ENCODE measurements at places on chromosomes 1 and 21. TPM values are rescaled to one million over a fixed set of nuclear protein-coding genes. Genes with fewer than 3 reads are reported as not detected.

GRCh38 chr1:7650801-7651200 is 120.3 kb upstream of the VAMP3 start:
- DNase-seq = peak; percentile 59

- DNase-seq = no peak
Measured at GRCh38 chr1:37258068-37258467, 216.3 kb upstream of the ZC3H12A start.

- no peak for DNase-seq
Measured at GRCh38 chr21:32182449-32182848, 96.4 kb downstream of the MIS18A start.

GRCh38 chr1:53163291-53163768 is 20.9 kb upstream of the SLC1A7 start:
- DNase-seq = no peak

DNA sequence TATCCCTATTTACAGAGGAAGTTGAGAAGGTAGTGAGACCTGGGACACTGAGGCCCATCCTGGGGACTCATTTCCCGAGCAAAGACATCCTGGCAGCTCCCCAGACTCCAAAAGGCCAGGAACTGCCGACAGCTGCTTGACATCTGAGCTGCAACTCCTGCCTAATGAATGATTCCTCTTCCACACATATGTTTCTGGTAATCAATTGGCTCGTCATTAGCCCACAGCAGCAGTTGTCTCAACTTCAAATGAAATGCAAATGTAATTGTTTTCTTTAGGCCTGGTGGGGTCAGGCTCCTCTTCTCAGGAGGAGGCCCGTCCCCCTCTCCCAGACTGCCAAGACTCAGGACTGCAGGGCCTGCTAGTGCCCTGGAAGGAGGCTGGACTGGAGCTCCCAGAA is 61.8 kb upstream of the DISP3 start:
- no peak for DNase-seq

DNA sequence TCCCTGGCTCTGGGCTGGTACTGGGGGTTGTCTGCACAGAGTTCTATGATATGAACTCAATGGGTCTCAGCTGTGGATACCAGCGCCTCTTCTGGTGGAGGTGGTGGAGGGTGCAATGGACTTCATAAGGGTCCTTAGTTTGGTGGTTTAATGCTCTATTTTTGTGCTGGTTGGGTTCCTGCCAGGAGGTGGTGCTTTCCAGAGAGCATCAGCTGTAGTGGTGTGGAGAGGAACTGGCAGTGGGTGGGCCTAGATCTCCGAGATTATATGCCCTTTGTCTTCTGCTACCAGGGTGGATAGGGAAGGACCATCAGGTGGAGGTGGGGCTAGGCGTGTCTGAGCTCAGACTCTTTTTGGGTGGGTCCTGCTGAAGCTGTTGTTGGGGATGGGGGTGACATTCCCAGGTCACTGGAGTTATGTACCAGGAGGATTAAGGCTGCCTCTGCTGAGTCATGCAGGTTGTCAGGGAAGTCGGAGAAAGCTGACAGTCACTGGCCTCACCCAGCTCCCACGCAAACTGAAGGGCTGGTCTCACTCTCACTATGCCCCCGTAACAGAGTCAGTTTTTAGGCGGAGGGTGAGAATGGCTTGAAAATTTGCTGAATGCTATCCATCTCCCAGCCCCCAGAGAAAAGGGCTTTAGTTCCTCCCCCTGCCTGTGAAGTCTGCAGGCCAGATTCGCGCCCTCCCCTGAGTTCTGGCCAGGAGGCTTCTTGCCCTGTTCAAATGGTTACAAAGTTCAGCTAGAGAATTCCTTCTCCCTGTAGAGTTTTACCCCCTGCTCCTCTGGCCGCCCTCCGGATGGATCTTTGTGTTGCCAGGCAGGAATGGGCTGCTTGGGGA is 902.9 kb downstream of the LTN1 start:
- peak; percentile 43 for DNase-seq

DNA sequence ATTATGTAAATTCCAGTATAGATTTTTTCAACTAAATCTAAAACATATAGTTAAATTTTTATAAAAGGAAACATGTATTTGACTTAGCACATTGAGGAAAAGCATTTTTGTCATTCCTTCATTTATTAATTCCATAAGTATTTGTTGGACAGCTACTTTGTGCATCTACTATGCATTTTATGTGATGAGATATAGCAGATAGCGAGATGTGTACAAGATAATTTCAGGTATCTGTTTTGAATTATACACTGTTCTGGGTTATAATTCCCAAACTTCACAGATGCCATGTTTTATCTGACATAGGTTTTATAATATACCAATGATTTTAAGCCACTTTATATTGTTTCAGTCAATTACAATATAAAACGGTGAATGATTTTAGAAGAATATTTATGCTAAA is 398.7 kb downstream of the USH2A start:
- no peak for DNase-seq

- no peak for DNase-seq
Measured at GRCh38 chr1:57235730-57236510, 187.9 kb downstream of the DAB1 start.

DNA sequence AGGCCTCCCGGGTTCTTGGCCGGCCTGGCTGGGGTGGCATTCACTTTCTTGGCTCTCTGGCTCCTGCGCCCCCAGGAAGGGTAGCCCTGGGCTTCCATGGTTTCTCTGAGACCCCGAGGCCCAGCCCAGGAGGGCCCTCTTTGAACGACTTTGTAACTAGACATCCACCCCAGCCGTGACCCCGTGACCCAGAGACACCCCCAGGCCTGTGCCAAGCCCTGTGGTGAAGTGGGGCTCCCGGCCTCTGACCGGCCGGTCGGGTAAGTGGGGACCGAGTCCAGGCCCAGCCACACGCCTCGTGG is 64.0 kb downstream of the COL18A1 start:
- DNase-seq = peak; percentile 60

- DNase-seq = peak; percentile 10
Measured at GRCh38 chr1:70990469-70991253, 57.0 kb downstream of the PTGER3 start.

DNA sequence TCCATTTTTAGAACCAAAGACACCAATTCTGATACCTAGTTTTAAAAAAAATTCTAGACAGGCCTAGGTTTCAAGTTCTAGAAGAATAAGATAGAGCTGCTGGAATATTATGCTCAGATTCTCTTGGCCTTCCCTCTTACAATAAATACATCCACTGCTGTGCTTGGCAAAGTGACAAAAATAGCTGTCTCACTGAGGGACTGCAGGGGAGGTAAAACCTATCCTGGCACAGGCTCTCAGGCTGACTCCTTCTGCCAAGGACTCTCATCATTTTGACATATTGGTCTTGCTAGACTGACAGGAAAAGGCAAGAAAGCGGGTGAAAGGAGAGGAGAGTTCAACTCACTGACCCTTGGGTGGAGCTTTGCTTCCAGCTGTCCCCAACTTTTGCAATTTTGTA is 197.0 kb upstream of the LHX8 start:
- no peak for DNase-seq

DNA sequence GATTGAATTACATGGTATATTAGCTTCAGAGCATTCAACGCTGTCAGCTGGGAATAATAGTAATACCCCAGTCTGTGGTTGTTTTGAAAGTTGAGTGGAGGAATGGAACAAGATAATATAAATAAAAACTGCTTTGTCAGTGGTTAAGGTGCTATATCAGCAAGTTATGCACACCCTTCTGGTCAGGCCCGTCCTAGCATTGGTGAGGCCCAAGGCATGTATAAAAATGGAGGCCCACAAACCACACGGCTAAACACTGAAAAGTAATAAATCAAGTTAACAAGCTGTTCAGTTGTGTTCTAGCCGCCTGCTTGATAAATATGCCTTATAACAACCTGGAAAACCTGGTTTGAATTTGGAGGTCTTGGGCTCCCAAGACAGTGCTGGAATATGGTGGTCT is 77.4 kb downstream of the PSMG1 start:
- DNase-seq = no peak

GRCh38 chr1:59279645-59280044 is 17.2 kb upstream of the FGGY start:
- DNase-seq = no peak

GRCh38 chr1:36322786-36323635 is 434 bp downstream of the EVA1B start:
- peak; percentile 51 for DNase-seq

GRCh38 chr1:147762233-147763024 is 2.0 kb upstream of the GJA5 start:
- DNase-seq = no peak

- no peak for DNase-seq
Measured at GRCh38 chr1:242634732-242635131, 110.2 kb upstream of the PLD5 start.

DNA sequence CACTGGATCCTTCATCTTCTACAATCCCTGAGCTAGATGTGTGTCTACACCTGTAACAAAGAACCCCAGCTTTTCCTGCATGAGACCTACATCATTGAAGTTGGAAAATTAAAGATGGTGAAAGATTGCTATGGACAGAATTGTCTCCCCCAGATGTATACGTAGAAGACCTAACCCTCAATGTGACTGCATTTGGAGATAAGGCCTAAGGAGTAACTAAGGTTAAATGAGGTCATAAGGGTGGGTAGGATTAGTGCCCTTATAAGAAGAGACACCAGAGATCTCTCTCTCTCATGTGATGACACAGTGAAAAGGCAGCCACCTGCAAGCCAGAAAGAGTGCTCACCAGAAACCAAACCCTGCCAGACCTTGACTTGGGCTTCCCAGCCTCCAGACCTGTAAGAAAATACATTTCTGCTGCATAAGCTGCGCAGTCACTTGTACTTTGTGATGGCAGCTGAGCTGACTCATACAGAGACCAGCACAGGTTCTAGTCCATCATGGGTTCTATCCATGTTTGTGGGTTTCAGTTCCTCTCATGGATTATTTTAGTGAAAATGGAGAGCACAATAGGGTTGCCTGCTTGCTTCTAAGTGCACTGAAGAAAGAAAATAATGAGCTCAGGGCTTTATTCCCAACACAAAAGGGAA is 180.8 kb downstream of the TPR start:
- DNase-seq = no peak

GRCh38 chr1:149844101-149844500 is 55.3 kb upstream of the BOLA1 start:
- no peak for DNase-seq

DNA sequence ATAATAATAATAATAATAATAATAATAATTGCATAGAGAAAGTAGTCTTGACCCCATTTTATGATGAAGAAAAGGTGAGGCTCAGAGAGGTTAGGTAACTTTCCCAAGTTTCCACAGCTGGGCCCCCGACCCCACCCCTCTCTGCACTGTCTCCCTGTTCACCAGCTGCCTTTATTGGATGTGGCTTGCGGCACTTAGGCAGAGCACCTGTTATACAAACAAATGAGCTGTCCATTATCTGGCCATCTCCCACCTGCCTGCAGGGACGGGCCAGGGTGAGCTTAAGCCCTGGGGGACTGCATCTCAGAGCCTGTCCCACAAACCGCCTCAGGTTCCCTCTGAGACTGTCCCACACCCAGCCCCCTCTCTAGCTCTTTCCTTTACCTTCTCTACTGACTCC is 10.1 kb upstream of the EFNA1 start:
- DNase-seq = no peak

- DNase-seq = no peak
Measured at GRCh38 chr1:30855686-30856259, 52.8 kb downstream of the SDC3 start.

GRCh38 chr1:158969166-158969565 is 37.8 kb downstream of the PYHIN1 start:
- DNase-seq = no peak

- DNase-seq = no peak
Measured at GRCh38 chr1:208528578-208529240, 284.5 kb upstream of the PLXNA2 start.

DNA sequence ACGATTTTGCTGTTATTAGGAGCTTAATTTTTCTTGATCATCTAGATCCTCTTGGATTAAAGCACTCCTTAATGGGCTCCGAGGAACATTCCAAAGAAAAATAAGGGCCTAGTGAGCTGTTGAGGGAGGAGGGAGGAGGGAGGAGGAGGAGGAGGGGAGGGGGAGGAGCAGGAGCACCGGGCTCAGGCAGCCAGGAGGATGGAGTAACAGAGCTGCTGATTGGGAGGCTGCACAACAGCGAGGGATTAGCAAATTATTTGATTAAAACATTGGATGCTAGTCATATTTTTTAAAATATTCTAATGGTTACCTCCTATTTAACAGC is 302.1 kb upstream of the RRP15 start:
- DNase-seq = peak; percentile 16

SPATA46 gene
- polyA plus RNA-seq = 0.49 TPM

ALX3 gene
- not detected for polyA plus RNA-seq

F5 gene
- 0.19 TPM for polyA plus RNA-seq

BTBD8 gene
- polyA plus RNA-seq = 12.1 TPM
